ENCODE measurements at places on chromosomes 5 and 9.

GRCh38 chr5:72489536-72489935 is 17.7 kb downstream of the ZNF366 start:
- DNase-seq, result no peak

- DNase-seq, result peak; percentile 45
Observed at GRCh38 chr9:12798066-12798770, 23.4 kb downstream of the LURAP1L start.

GRCh38 chr9:82334286-82334685 is 345.7 kb downstream of the SPATA31D1 start:
- DNase-seq, result peak; percentile 67

- DNase-seq, result peak; percentile 59
Observed at GRCh38 chr9:81690251-81690851, 1.0 kb upstream of the TLE1 start.

DNA sequence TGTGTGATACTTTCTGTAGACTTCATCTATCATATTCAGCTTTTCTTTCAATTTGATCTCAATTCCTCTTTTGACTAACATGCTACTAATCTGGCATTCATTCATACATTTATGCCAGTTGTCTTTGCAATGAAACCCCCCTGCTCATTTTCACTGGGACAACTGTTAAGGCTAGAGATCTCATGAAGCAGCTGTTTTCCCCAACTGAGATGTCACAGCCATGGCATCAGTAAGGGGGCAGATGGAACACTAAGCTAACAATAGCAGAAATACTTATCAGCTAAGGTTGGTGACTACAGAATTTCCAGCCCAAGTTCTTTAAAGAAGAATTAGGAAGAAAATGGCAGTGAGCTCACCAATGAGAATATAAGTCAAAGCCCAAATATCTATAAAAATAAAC is 9.4 kb downstream of the TMED7 start:
- DNase-seq, result no peak

- no peak for DNase-seq
Observed at GRCh38 chr9:22056402-22056801, 47.3 kb upstream of the CDKN2B start.

- no peak for DNase-seq
Observed at GRCh38 chr5:82847562-82847961, 229.6 kb downstream of the TMEM167A start.

GRCh38 chr5:62707563-62707962 is 128.9 kb downstream of the LRRC70 start:
- DNase-seq, result no peak

GRCh38 chr5:58360794-58361193 is 99.1 kb downstream of the PLK2 start:
- no peak for DNase-seq

GRCh38 chr9:11558043-11558442 is 945.2 kb upstream of the PTPRD start:
- no peak for DNase-seq

DNA sequence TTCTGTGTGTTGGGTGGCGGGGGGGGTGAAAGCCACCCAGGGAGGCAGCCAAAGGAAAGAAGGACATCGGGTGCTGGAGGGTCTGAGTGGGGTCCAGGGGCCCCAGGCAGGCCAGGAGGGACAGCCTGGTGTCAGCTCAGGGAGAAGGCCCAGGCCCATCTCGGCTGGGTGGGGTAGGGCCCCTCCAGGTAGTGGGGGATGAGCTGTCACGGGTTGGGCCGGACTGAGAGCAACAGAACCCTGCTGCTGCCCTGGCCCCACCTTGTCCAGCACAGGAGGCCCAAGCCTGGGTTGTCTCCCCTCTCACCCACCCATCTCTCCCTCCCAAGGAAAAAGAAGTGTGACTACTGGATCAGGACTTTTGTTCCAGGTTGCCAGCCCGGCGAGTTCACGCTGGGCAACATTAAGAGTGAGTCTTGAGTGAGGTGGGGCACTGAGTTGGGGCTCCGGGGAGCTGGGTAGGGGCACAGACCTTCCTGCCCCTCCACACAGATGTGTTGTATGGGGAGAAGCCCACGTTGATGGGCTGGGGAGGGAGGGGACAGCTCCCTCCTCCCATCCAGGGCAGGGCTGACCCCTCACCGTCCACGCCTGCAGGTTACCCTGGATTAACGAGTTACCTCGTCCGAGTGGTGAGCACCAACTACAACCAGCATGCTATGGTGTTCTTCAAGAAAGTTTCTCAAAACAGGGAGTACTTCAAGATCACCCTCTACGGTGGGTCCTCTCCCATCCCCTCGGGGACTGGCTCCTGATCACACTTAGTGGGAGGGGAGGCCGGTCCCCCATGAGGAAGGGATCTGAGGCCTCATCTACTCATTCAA is 2.3 kb downstream of the LCN2 start:
- DNase-seq, result no peak

DNA sequence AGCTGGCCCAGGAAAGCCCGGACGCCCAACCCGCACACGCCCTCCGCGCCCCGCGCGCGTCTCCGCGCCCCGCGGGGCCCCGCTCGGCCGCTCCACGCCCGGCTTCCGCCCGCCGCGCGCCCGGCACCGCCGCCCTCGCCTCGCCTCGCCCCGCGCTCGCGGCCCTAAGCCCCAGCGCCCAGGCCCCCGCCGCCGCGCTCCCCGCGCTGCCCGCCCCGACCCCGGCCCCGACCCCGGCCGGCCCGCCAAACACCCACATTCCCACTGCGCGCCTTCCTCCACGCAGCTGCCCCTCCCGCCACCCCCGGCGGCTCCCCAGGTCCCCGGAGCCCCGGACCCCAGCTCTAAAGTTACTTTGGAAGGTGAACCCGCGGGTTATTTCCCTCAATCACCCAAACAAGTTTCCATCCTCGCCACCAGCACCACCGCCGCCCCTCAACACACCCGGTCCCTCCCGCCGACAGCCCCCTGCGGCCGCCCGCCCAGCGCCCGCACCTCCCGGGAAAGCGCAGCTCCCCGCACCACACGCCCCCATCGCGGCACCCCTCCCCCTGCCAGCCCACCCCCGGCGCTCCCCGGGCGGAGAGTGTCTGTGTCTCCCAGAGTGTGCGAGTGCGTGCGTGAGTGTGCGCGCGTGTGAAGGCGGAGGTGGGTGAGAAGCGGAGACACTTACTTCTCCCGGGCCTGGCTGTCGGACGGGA is 439 bp downstream of the SSBP2 start:
- no peak for DNase-seq

DNA sequence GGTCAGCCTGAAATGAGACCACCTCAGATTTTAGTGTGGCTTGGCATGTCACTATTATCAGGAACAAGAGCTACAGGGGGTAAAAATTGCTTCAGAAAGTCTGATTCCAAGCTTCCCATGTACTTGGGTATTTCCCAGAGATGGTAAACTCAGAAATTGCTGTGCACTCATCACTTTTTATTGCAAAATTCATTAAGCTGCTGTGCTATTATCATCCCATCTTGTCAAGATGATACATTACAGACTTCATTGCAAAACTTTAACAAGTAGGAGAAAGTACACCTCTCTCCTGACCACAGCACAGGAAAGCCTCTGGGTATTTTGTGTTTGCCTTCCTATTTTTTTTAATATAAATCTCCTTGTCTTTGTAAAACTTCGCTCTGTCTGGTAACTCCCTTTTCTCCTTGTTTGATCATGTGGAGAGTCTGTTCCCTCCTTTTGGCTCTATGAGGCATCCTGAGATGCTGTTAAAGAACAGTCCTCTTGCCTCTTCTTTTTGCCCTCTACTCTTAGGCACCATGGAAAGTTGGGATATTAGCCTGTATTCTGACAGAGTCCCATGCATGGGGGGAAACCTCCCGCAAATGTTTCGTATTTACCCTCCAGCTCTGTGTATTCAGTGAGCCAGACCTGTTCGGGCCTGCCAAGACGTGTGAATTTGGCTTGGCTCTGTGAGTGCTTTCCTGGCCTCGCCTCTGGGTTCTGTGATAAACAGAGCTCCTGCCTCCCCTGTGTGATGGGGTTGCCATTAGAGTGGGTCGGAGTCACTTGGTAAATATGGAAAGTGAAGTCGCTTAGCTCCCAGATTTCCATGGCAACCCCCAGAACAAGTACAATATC is 260.7 kb downstream of the NR3C1 start:
- peak; percentile 63 for DNase-seq

- DNase-seq, result peak; percentile 27
Observed at GRCh38 chr5:56951126-56951945, 587 bp downstream of the MIER3 start.

DNA sequence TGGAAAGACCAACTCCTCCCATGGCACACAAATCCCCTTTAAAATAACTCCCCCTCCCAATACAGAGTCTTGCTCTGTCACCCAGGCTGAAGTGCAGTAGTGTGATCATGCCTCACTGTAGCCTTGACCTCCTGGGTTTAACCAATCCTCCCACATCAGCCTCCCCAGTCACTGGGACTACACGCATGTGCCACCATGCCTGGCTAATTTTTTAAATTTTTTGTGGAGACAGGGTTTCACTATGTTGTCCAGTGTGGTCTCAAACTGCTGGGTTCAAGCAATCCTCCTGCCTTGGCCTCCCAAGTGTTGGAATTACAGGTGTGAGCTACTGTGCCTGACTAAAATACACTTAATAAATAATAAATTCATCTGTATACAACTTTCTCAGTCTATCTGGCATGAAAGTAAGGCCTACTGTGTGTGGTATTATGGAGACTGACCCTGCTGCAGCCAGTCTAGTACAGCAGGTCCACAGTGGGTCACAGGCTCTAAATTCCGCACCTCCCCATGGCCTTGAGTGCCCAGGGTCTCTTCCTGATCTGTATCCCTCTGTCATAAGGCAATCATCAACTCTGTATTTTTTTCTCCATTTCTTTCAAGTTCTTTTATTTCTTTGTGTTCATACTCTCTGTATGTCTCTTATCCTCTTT is 169.4 kb downstream of the MAPKAP1 start:
- DNase-seq, result no peak

DNA sequence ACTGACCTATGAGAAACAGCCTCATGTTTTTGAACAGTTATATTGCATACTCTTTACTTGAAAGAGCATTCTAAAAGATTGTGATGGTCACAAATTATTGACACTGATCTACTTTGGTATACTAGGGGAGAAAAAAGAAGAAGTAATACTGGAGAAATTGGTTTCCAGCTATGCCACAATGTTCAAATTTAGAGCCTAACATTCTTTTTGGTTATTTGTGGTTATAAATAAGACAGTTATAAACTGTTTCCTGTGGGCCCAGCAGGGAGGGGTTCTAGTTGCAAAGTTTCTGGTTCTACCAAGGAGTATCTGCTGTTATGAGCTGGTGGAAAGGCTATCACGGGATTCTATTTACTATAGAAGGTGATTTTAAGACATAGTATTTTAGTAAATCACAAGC is 4.8 kb downstream of the CWC27 start:
- no peak for DNase-seq

DNA sequence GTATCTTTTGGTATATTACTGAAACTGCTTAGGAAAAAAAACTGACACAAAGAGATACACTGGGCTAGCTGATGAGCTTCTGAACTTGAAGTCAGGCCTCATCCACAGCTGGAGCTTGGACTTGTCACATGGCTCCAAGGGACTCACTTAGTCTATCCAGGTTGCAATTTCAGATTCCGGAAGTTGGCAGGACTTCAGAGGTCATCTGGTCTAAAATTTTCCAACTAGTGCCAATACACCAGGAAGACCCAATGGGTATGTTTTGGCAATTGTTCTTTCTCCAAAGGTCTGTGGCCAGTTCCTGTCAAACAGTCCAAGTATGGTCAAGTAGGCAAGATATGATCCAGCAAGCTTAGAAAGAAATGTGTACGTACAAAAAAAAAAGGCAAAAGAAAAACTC is 36.7 kb downstream of the MRPS27 start:
- DNase-seq, result no peak

- DNase-seq, result no peak
Observed at GRCh38 chr5:172672681-172673080, 31.6 kb downstream of the NEURL1B start.

DNA sequence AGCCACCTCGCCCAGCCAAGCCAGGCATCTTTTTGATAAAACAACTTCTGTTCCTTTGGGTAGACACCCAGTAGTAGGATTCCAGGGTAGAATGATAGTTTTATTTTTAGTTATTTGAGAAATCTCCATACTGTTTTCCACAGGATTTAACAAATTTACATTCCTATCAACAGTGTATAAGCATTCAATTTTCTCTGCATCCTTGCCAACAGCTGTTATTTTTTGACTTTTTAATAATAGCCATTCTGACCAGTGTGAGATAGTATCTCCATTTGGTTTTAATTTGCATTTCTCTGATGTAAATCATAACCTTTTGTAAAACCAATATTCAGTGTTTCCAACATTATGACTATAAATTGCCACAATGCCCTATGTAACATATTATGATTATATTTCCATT is 28.2 kb upstream of the CCNB1 start:
- DNase-seq, result no peak

DNA sequence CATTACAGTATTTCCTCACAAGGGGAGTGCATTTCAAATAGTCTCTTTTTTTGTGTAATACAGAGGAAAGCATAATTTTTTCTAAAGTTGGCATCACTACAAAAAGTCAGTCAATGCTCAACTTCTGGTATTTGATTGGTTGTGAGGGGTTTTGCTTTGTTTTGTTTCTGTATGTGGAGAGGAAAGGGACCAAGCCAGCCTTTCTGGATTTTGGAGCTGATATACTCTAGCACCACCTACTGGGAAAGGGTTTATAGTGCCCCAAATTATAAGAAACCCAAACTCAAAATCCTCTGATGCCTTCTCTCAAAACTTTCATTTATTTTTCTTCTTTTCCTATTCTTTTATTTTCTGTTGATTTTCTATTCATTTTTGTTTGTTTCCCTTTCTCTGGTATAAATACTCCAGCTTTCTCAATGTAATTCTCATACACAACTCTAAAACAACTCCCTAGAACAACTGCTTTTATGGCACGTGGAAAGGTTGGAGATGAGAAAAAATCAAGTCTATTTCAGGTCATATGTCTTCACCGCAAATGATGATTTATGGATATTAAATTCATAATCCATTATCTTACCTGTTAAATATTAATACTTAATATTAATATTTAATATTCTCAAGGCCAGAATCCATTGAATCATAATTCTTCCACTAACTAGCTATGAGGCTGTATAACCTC is 69.5 kb upstream of the ANXA1 start:
- DNase-seq, result peak; percentile 76

DNA sequence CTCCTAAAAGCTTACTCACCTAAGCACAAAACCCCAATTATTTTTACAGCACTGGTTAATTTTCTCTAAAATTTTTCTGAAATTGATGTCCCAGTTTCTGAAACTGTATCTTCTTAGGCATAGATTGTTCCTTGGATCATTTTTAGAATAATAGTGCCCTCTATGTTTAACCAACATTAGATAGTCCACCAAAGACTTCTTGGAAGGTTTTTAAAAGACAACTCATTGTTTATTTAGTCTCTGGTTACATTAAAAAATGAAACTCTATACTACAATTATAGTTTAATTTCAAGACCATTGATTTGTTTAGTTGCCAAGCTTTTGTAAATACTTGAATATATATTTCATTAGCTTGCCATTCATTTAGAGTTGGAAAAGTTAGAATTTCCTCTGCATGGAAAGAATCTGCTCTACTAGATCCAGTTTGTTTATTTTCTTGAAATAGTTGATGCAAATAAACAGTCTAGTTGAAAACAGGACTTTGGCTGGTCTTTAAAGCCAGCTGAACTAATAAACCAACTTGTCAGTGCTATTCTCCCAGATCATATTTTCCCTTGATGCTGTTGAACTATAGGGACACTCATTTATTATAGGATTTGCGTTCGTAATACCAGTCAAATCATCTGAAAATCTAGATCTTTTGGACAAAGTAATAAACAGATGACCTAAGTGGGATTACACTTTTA is 990.5 kb downstream of the TLE1 start:
- no peak for DNase-seq

- DNase-seq, result peak; percentile 9
Observed at GRCh38 chr9:13689925-13690324, 410.4 kb upstream of the MPDZ start.

- DNase-seq, result peak; percentile 60
Observed at GRCh38 chr5:145856285-145856818, 16.5 kb downstream of the GRXCR2 start.

GRCh38 chr5:60583616-60584015 is 116.3 kb downstream of the DEPDC1B start:
- no peak for DNase-seq
